ENCODE measurements at places on chromosomes 11 and 22.

DNA sequence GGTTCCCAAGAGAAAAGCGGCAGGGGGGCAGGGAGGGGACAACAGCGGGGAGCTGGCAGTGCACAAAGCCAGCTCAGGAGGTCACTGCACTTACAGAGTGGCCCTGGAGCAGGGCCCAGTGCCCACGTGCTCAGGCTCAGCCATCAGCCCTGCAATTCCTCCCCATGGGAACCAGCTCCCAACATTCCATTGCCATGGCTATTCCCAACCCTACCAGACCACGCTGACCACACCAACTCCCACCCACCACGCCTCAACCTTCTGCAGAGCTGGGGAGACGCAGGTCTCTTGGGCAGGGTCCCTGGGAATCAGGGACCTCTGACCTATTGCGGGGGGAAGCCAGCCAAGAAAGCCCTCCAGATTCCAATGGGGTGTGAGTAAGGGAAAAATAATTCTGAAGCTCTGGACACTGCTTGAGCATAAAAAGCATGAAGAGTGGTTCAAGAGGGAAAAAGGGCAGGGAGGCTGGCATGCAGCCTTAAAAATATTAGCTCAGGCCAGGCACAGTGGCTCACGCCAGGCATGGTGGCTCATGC lies 38.3 kb upstream of the TFIP11 start:
- no peak for DNase-seq

- DNase-seq, result peak; percentile 81
Measured at GRCh38 chr22:26648011-26648497, 9.3 kb upstream of the MIAT start.

GRCh38 chr11:62132689-62133293 lies 9.0 kb downstream of the INCENP start:
- no peak for DNase-seq

DNA sequence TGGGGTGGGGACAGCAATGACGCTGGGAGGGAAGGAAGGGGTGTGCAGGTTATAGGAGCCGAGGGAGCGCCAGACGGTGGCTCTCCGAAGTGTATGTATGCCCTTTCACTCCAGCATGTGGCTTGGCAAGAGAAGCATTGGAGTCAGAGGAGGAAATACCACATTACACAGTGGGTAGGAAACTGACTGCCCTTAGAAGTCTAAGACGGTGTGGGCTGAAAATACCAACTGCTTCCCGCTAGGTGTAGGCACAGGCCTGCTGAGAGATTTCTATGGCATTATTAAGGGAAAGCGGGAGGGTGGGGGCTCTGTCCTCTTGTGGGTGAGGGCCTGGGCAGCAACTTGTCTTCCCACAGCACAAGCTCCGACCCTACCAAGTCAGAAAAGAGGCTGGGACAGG lies 44.7 kb downstream of the CACNG2 start:
- no peak for DNase-seq

DNA sequence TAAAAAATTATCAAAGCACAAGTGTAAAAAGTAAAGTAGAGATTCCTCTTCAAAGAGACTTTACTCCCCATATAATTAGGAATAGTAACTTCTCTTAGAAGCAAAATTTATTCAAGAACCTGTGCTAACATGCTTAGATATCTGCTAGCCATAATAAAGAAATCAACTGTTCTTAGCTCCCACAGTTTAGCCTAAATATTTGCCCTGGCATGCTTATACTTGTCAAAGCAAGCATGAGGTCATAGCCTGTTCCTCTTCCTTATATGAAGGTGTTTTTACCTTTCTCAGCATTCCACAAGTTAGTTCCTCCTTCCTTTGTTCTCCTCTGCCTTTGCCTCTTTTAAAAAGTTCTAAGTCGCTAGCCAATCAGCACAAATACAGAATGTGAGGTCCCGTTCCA lies 30.3 kb downstream of the RIC3 start:
- no peak for DNase-seq

GRCh38 chr22:30416837-30417236 lies 8.7 kb upstream of the MTFP1 start:
- no peak for DNase-seq

- DNase-seq, result no peak
Measured at GRCh38 chr11:1496091-1496760, 9.6 kb upstream of the MOB2 start.

DNA sequence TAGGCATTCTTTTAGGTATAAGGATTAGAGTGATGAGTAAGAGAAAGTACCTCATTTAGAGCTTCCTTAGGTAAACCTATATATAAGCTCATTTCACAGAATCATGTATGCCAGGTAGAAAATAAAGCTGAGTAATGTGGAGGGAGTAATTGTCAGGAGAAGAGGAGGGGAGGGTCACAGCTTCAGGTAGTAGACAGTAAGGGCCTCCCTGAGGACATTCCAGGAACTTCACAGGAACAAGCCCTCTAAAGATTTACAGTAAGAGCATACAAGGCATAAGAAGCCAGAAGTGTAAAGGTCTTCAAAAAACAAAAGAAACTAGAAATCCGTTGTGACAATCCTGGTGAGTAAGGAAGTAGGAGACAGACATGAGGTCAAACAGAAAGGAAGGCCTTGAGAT lies 57.6 kb downstream of the USP47 start:
- DNase-seq, result no peak

- DNase-seq, result no peak
Measured at GRCh38 chr22:38831166-38831945, 12.5 kb downstream of the NPTXR start.

- DNase-seq, result no peak
Measured at GRCh38 chr11:119029069-119029339, 1.7 kb downstream of the SLC37A4 start.

DNA sequence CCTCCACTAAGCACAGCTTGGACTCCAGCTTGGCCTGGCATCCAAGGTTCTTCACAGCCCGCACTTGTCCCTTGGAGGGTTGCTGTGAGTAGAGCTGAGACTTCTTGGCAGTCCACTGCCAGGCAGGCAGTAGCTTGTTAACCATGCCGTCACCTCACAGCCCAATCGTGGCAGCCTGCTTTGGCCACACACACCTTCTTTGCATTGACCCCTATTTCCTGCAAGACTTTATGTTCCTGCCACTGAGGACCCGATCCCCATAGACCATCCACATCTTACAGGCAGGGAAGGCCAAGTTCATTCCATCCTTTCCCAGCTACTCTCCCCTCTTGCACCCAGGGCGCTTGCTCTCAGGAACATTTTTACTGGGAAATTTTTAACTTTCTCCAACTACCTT lies 2.5 kb upstream of the PYGM start:
- no peak for DNase-seq

GRCh38 chr11:32939866-32940265 lies 47.3 kb downstream of the QSER1 start:
- DNase-seq, result no peak

GRCh38 chr22:19870153-19871022 lies 15.7 kb upstream of the GNB1L start:
- no peak for DNase-seq

- DNase-seq, result no peak
Measured at GRCh38 chr11:34505874-34506273, 7.7 kb downstream of the ELF5 start.

DNA sequence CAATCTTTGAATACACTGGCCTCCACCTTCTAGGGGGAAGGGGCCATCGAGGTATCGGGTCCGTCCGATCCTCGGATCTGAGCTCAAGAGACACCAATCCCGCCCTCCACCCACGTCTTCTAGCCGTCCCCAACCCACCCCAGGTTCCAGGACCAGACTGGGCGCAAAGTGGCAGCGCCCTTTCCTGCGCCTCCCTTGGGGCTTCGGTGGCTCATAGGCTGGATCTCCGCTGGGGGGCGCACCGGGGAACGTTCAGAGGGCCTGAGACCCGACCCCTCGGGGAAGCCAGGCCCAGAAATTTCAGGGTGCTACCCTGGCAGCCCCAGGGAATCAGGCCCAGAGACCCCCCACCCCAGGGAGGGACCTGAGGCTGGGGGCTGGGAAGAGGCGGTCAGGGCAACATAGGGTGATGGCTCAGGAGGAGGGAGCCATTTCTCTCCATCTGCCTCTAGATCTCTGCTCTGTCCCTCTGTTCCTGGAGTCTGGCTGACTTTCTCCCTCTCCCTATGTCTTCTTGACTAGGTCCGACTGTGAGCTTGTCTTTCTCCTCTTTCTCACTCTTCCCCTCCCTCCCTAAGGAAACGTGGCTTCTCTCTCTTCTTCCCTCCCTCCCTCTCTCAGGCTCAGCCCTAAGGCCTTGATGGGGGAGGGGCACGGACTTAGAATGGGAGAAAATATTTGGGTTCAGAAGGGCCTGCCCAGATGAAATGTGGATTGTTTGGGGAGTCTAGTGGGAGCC lies 1.1 kb downstream of the CREB3L1 start:
- DNase-seq, result no peak

DNA sequence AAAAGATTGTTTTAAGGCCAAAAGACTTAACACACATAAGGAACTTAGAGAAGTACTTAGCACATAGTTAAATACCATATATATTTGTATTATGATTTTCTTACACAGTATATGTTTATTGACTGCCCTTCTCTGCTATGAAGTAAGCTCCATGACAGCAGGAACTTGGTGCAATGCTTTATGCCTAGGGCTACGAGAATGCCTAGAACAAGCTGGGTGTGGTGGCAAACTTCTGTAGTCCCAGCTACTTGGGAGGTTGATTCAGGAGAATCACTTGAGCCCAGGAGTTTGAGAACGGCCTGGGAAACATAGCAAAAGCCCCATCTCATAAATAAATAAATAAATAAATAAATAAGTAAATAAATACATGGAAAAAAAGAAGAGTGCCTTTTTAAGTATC lies 1.9 kb downstream of the SLC5A12 start:
- no peak for DNase-seq

GRCh38 chr11:79097246-79097875 lies 343.5 kb downstream of the TENM4 start:
- DNase-seq, result no peak

GRCh38 chr11:4074266-4074665 lies 20.3 kb upstream of the RRM1 start:
- no peak for DNase-seq

- DNase-seq, result no peak
Measured at GRCh38 chr22:30438559-30438958, 13.0 kb downstream of the MTFP1 start.

DNA sequence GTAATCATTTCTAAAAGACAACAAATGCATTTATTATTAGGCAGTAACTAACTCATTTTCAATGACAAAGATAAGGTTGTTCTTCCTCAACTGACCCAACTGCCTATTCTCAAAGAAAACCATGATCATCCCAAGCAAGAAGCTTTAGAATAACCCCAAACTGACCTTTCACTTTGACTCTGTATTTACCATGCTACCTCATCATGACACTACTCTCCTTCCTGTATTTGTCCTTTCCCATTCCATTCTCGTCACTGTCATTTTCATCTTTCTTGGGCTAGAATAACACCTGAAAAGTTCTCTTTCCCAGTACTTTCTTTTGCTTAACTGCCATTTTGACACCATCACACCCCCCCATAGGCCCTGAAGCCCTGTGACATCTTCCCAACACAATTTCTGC lies 48.3 kb downstream of the TCF20 start:
- no peak for DNase-seq

DNA sequence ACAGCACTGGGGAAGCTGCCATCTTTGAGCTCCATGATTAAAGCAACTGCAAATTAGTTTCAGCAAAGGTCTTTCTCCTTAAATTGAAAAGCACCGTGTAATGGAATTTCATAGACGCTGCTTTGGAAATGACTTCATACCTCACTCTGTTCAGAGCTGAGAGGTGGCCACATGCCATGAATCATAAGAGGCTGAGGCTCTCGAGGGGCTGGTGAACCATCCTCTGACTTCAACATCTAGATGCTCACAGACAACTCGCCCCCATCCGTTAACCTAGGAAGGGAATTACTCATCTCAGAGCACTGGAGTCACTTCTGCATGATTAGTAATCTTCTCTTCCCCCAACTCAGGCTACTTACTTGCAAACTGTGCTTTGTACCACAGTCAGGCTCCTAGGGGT lies 122.3 kb downstream of the RCN1 start:
- DNase-seq, result no peak

- DNase-seq, result no peak
Measured at GRCh38 chr11:6320411-6321155, at the start of gene CAVIN3. TSS of gene CAVIN3 (minus strand) at chr11:6320501. CDS start at chr11:6320476, 25 bp downstream.

DNA sequence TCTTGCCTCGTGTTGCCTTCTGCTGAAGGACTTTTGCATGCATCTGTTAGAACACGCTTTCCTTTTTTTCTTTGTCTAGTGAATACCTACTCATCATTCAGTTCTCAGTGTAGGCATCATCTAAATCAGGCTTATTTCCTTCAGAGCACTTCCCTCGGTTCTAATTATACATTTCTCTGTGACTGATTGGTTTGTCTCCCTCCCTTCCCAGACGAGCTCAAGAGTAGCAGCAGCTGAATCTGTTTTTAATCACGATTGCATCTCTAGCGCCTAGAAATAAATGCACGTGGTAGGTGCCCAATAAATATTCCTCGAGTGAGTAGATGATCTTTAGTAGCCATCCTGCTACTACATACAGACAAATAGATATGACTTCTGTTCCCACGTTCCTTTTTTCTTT lies 6.3 kb downstream of the CEP164 start:
- no peak for DNase-seq

- DNase-seq, result no peak
Measured at GRCh38 chr22:37052386-37053309, 1.1 kb downstream of the KCTD17 start.

- no peak for DNase-seq
Measured at GRCh38 chr22:44938886-44939285, 70.9 kb downstream of the PHF21B start.

DNA sequence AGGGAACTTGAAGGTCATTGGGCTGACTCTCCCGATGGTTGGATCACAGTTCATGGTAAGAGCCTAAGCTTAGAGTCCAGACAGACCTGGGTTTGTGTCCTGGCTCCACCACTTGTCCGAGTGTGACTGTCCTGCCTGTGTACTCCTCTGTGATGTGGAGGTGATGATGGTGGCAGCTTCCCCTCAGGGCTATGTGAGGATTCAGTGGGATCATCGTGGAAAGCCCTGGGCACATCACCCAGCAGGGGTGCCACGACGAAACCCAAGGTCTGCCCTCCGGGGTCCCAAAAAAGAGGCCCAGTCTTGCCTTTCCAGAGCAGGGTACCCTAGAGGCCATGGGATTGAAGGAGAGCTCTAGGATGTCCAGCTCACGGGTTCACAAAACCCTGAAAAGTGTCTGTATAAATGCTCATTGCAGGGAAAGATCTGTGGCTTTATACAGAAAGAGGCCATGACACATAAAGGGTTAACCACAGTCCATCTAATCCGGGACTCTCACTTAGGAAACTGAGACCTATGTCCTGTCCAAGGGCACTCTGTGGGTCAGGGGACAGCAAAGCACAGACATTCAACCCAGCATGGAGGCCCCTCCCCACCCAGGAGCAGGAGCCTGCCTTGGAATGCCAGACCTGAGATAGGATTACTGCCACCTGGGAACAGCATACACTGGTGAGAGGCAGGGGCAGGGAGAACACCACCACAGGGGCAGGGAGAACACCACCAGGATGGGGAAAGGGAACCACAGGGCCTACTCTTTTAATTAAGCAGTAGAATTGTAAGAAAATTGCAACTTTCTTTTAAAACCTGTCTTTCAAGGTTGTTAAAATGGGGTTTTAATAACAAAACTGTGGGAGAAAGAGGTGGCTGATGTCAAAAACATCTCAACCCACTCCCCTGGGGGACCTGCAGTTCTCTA lies 51.3 kb downstream of the IGLL5 start:
- no peak for DNase-seq
